ENCODE measurements at places on chromosomes 16 and 17.

DNA sequence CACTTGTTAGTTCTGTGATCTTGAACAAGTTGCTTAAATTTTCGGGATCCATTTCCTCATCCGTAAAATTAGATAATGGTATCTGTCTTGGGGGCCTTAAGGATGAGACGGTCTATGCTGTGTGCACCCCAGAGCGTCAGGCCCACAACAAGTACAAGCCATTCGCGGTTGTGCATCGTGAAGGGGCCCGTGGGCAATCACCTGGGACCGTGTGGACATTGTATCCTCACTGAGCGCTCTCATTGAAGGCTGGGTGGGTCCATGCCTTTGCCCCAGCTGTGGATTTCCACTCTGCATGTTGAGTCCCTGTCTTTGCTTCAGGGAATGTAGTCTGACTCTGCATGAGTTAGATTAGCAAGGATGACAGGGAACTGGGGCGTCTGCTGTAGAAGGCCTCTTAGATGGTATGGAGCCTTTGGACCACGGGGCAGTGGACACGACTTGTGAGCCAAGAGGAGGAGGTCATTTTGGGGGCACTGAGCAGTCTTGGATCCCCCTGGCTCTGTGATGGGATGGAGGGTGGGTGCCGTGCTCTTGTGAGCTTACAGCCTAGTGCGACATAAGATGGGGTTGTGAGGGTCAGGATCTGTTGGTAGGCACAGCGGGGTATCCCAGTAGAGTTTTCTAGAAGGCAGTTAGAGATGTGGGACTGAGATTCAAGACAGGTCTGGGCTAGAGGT is 89.5 kb downstream of the SNX29 start:
- no peak for DNase-seq

GRCh38 chr17:77959126-77959925 is 823 bp downstream of the TNRC6C start:
- no peak for DNase-seq

DNA sequence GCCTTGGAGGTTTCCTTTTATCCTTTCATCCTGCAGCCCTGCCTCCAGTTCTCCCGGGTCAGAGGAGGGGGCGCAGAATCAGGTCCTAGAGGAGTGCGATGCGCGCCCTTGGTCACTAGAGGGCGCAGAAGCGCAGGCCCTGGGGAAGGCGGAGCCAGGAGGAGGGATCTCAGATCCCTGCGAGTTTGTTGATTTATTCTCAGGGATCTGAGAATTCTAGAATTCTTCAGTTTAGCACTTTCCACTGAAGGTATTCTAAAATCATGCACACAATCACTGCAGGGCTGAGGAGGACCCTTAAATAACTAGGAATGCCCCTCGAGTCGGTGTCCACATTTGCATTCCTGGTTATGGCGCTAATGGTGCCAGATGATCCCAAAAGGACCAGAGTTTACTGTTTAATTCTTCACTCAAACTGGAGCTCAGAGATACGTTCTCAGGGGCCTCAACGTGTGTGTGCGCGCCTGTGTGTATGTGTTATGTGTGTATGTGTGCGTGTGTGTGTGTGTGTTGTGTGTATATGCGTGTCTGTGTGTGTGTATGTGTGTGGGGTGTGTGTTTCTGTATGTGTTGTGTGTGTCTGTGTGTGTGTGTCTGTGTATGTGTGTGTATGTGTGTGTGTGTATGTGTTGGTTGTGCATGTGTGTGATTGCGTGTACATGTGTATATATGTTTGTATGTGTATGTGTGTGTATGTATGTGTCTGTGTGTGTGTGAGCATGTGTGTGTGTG is 6.9 kb upstream of the ELAC2 start:
- no peak for DNase-seq

DNA sequence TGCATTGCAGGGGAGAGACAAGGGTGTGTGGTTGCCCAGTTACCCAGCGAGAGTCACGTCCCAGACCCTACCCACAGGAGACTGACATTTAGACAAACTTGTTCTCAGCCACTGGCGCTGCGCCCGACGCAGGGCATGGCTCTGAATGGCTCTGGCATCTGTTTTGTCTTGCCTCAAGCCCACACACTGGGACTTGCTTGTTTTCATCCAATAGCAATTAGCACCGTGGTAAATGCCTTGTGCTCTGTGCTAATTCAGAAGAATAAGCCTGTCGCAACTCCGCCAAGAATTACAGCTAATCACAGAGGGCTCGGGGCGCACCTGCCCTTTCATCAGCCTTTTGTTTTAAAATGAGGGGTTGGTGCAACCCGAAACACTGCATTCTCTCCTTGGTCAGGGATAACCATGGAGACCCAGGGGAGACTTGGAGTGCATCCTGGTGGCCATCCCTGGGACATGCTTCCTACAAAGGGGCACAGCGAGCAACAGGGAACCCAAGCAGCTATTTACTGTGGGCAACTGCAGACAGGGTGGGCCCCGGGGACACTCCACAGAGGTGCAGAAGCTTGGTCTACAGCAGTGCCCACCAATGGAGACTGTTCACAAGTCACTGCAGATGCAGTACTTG is 220.6 kb upstream of the ZFHX3 start:
- no peak for DNase-seq

GRCh38 chr17:54620399-54620978 is 280.2 kb upstream of the TOM1L1 start:
- DNase-seq: no peak

DNA sequence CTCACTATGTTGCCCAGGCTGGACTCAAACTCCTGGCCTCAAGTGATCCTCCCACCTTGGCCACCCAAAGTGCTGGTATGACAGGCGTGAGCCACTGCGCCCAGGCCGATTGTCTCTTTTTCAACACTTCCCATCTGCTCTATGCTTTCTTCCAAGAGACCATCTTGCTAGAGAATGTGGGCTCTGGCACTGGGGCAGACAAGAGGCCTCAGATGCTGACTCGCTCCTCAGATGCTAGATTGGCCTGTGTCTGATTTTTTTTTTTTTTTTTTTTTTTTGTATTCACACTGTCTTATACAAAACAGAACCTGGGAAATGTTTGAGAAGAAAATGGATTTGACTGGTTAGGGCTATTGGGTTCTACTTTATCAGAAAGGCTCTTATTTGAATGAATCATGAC is 58.2 kb downstream of the CYB5D2 start:
- no peak for DNase-seq

GRCh38 chr16:11615748-11616447 is 29.2 kb upstream of the LITAF start:
- no peak for DNase-seq

- DNase-seq: peak; percentile 26
Observed at GRCh38 chr17:60641810-60642220, 35.8 kb upstream of the BCAS3 start.

DNA sequence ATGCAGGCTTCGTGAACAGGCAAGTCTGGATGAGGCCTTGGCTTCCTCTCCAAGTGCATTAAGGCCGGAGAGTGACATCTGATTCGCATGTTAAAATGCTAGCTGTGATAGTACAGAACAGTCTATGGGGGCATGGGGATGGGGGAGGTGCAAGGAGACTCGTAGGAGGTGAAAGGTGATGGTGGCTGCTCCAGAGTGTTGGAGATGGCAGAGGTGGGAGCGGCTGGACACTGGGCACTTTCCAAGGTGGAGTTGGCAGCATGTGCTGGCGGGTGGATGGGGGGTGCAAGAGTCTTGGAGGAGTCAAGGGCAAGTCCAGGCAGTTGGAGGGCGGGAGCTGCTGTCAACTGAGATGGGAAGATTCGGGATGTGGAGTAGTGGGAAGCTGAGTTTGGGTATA is 350.9 kb upstream of the TNRC6C start:
- no peak for DNase-seq

DNA sequence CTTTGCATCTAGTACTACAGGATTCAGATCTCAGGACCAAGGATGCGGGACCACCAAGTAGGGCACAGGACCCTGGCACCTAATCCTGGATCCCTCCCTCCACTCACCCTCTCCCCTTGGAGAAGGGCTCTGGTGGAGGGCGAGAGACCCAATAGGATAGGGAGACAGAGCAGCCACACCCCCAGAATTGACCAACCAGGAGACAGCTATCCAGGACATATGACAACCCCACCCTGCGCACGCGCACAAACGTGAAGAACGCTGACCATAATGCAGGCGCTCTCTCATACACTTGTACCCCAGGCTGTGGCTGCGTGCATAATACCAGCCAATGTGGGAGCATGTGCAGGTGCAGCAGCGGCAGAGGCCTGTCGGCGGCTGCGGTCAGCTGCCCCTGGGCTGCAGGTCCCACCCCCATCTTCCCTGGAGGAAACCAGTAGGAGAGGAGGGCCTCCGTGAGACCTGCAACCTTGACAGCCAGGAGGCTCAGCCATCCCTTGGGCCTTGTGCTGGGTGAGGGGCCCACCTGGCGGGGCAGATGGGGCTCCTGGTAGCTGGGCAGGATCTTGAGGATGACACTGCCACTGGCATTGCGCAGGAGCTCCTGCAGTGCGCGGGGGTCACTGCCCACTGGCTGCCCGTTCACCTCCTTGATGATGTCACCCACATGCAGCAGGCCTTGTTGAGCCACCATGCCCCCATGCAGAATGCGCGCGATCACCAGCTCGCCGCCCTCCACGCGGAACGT is 25.4 kb downstream of the MPP2 start:
- DNase-seq: no peak

GRCh38 chr17:82241183-82241925 is 12.5 kb downstream of the SLC16A3 start:
- no peak for DNase-seq

- DNase-seq: no peak
Observed at GRCh38 chr17:51263006-51263405, 2.7 kb downstream of the UTP18 start.

- DNase-seq: no peak
Observed at GRCh38 chr17:58528443-58528842, 14.0 kb upstream of the MTMR4 start.

DNA sequence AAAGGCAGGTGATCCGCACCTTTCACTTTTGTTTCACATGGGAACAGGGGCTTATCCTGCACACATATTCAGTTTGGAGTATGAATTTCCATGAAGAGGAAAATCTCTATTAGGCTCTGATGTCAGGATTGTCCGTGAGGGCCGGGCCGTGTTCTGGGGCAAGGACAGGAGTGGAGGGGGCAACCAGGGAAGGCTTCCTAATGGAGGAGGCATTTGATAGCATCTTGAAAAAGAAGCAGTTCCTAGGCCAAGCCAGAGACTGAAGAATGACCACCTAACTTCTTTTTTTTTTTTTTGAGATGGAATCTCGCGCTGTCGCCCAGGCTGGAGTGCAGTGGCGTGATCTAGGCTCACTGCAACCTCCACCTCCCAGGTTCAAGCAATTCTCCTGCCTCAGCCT is 174.2 kb downstream of the SEC14L1 start:
- DNase-seq: no peak

- DNase-seq: no peak
Observed at GRCh38 chr16:51022955-51023354, 128.1 kb downstream of the SALL1 start.

- peak; percentile 11 for DNase-seq
Observed at GRCh38 chr17:61002316-61002736, 324.7 kb downstream of the BCAS3 start.

Measured in GM04503 (cell line).